Mesendoderm (in vitro differentiated cells): ENCODE measurements at places on chromosomes 16 and 17.

GRCh38 chr16:20853981-20854620 is 46.1 kb downstream of the DCUN1D3 start:
- no peak for DNase-seq

- DNase-seq: peak; percentile 50
Observed at GRCh38 chr17:5943982-5944381, 126.2 kb upstream of the WSCD1 start.

DNA sequence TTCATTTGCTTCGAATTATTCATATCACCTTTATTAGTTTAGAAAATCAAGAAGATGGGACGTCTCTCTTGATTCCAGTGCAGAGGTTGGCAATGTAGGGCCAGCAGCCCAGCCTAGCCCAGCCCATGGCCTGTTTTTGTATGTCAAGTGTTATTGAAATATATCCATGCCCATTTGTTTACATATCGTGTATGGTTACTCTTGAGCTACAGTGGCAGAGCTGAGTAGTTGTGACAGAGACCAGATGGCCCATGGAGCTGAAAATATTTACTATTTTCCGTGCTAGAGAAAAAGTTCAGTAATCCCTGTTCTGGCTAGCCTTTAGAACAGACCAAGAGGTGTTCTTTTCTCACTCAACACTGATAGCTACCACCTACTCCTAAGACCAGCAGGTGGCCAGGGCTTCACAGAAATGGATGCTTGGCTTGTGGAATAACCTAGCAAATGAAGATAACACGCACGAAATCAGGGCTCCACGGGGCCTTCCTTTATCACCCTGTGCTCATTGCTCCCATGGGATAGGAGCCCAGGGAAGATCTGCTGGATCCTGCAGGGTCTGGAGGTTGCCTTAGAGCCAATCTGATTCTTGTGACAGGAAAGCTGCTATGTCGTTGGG is 123.2 kb upstream of the ANKFN1 start:
- peak; percentile 47 for DNase-seq

DNA sequence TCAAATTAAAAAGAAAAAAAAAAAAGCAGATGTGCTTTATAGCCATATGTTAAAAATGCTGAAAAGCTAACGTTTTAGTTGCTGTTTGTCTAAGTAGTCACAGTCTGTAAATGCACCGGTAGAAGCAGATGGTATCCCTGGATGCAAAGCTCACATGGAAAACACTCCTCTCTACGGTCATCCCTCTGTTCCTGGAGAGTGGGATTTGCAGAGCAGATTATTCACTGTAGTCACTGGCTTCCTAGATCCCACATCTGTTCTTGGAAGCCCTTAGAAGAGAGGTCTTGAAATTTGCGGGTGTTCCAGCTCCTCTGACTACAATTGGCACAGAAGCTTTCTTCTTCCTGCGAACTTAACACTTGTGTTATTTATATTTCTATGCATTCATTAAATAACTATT is 186.6 kb downstream of the PMP22 start:
- no peak for DNase-seq

DNA sequence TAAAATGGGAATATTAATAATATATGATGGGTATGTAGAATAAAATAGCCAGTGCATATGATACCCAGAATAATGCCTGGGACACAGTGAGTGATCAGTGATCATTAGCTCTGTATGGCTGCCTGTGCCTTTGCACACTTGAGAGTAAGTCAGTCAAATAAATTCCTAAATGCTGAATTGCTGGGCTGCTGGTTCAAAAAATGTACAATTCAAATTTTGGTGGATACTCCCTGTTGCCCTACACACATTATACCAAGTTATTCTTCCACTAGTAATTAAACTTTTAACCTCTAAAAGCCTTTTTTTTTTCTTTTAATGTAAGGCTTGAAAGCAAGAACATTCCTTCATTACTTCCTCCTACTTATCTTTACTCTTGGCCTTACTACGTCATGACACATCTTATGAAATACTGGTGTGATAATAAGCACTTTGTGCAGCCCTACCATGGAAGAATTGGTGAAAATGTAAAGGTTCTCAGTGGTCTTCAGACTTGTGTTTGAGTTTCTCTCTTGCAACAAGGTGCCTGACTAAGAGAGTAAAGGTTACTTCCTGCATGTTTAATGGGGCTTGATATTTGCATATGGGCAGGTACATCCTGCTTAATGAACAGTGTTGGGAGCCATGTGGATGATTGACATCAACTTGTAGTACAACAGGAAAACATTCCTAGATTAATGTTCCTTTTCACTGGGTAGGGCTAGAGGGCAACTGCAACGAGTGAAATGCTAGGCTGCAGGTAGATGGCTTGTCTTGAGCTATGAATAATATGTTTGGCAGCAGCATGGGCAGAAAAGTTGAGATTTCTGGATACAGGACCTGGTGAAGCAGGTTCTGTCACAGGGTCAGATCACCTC is 84.3 kb downstream of the PRKCA start:
- DNase-seq: no peak

GRCh38 chr16:57884655-57885133 is 82.4 kb upstream of the KIFC3 start:
- peak; percentile 78 for DNase-seq

GRCh38 chr16:31365131-31365865 is 10.3 kb downstream of the ITGAX start:
- no peak for DNase-seq

GRCh38 chr16:75083813-75084212 is 32.8 kb downstream of the LDHD start:
- DNase-seq: no peak

DNA sequence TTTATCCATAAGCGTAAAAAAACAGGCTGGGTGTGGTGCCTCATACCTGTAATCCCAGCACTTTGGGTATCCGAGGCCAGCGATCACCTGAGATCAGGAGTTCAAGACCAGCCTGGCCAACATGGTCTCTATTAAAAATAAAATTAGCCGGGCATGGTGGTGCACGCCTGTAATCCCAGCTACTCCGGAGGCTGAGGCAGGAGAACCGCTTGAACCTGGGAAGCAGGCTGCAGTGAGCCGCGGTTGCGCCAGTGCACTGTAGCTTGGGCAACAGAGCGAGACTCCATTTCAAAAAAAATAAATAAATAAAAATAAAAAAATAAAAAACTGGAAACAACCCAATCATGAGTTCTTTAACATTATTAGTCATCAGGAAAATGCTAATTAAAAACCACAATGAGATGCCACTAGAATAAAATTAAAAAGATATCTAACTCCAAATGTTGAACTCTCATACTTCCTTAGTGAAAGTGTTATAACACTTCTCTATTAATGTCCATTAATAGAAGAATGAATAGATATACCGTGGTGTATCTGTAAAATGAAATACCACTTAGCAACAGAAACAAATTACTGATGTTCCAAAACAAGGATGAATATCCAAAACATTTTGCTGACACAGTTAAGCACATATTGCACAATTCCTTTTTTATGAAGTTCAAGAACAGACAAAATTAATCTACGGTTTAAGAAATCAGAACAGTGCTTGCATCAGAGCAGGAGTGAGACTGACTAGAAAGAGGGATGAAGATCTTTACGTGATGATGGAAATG is 13.1 kb downstream of the MPHOSPH6 start:
- no peak for DNase-seq

- peak; percentile 84 for DNase-seq
Observed at GRCh38 chr17:4329838-4330237, 36.6 kb downstream of the UBE2G1 start.

DNA sequence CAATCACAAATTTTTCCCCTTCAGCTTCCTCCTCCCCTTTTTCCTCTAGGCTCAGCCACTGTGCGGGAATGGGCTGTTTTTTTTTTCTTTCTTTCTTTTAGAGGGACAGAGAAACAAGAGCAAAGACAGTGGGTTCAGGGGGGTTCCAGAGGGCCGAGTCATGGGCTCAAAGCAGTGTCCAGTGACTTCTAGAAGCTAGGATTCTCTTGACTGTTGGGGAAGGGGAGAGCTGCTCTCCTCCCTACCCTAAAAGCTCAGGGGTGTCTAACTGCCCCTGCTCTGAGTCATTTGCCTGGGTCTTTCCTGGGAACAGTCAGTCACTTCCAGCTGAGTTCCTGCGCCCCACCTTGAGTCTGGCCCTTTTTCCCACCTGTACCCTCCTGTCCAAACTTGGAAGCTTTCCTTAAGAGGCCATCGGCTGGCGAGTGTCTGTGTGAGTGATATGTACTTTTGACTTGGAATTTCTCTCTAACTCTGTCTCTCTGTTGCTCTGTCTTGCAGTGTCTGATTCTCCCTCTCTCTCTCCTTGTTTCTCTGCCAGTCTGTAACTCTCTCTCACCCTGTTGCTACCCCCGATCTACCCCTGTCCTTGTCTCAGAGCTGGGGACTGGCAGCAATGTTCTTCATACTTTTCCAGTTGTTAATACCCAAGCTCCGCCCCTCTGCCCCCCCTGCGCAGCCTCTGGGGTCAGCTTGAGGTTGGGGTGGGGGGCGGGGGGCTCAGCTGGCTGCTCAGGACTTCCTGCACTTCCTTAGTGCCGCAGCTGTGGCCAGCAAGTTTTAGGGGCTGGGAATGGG is 2.4 kb downstream of the THRA start:
- no peak for DNase-seq

GRCh38 chr17:7095625-7096024 is 15.6 kb upstream of the CLEC10A start:
- DNase-seq: no peak

DNA sequence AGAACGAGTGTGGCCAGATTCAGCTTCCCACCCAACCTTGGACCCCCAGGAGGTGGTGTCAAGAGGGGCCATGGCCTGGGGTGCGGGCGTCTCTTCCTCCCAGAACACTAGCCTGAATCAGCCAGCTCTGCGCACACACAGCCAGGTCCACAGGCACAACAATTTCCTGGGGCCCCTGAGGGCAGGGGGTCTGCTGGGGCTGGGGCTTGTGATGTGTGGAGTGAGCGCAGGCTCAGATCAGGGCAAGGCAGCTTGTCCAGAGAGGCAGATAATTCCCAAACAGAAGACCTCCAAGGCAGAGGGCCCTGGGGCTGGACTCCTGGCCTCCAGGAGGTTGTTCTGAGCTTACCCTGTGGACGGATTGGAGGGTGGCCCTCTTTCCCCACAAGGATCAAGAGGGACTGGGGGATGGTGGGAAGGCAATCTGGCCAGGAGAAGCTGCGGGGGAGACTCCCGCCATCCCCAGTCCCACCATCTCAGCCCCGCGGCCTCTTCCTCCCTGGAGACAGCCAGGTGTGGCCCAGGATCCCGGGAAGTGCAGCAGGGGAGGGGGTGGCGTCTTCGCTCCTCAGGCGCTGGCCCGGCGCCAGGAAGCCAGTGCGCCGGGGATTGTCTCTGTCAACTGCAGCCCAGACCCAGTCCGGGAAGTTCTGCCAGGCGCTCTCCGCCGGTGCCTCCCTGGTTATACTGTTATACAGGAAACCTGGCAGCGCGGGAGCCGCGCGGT is 52.0 kb upstream of the AMZ2 start:
- peak; percentile 59 for DNase-seq

DNA sequence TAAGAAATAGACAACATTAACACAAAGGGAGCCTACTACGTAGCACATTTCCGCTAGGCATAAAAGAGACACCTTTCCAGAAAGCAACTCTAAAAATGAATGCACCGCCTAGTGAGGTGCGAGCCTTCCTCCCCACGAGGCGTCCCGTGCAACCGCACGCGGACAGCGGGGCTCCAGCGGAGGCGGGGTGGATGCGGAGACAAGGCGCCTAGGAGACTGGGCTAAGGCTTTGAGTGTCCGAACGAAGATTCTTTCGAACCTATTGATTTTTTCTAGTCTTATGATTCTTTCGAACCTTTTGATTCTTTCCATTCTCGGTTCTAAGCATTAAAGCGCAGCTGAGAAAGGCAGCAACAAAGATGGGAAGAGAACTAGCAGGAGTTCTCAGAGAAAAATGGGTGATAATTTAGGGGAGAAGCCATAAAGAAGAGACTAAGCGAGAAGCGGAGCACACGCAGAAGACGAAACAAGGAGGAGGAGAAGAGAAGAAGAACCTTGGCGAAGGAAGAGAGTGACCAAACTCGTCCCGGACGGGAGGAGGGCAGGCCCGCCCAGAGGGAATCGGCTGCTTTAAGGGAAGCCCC is 394 bp upstream of the CPD start:
- DNase-seq: peak; percentile 45
